Endothelial cell of umbilical vein (primary cell): ENCODE measurements at places on chromosomes 2 and 18. TPM values are rescaled to one million over a fixed set of nuclear protein-coding genes. Genes with fewer than 3 reads are reported as not detected.

GRCh38 chr2:30910686-30911085 is 103.4 kb upstream of the CAPN13 start:
- DNase-seq = no peak

DNA sequence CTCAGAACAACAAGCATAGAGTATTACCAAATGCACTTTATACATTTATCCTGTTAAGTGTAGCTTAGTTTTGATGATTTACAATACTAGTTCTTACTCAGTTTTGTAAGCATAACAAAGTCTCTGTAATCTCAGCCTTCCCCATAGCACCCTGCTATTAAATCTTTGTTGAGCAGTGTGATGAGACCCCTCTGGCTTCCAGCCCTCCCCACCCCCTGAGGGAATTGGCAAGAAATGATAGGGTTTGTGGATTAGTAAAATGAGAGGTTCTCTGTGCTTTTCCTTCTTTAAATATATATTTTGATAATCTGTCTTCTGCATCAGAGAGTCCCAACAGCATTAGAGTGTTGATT is 37.2 kb downstream of the ZNF521 start:
- DNase-seq = no peak

DNA sequence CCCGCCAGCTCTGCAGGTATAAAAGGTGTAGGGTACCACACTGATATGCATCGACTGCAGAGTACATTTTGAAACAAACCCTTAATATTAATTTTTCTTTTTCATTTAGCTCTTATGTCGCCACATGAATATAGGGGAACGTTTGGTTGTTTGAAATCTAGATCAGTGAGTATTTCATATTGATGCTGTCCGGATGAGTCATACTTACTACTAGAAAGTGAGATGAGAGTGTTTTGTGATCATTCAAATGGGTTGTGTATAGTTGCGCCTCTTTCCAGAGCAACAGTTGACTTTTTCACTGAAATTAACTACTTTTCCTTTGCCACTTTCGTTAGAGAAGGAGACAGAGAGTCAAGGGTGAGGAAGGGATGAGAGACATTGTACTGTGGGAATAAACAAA is 24.6 kb downstream of the NPAS2 start:
- DNase-seq = no peak

The AQP12B gene
- total RNA-seq = not detected in 2 replicates

The LYG1 gene
- 0.35 and 0.55 TPM in 2 replicates for total RNA-seq
